ENCODE measurements at places on chromosomes 2 and 18. TPM values are rescaled to one million over a fixed set of nuclear protein-coding genes. Genes with fewer than 3 reads are reported as not detected.

Gene TRIB2
- 69.8 TPM for polyA plus RNA-seq

Gene NOL4
- 0.11 TPM for polyA plus RNA-seq

Gene C2orf80
- polyA plus RNA-seq: 0.07 TPM

Gene EML6
- 3.4 TPM for polyA plus RNA-seq

Gene GALNT3
- 18.9 TPM for polyA plus RNA-seq

Gene WNT10A
- 1.5 TPM for polyA plus RNA-seq

Gene POTEI
- 0.14 TPM for polyA plus RNA-seq

Gene EFHD1
- 14.1 TPM for polyA plus RNA-seq

Gene ELOA2
- not detected for polyA plus RNA-seq

Gene CCL20
- 15.0 TPM for polyA plus RNA-seq

Gene ST8SIA5
- 0.23 TPM for polyA plus RNA-seq

Gene ACVR1
- polyA plus RNA-seq: 8.0 TPM

Gene FSIP2
- polyA plus RNA-seq: 1.8 TPM

Gene LONRF2
- polyA plus RNA-seq: 0.62 TPM

Gene DES
- 21.6 TPM for polyA plus RNA-seq

Gene LAMA1
- polyA plus RNA-seq: 2.9 TPM

Gene SYT4
- 0.75 TPM for polyA plus RNA-seq

Gene PLCL1
- polyA plus RNA-seq: 7.8 TPM

Gene RAB27B
- 1.7 TPM for polyA plus RNA-seq

Gene NOP58
- polyA plus RNA-seq: 114 TPM

Gene KCNK3
- polyA plus RNA-seq: 0.71 TPM

Gene PPP4R1
- polyA plus RNA-seq: 26.8 TPM

Gene TANC1
- 13.0 TPM for polyA plus RNA-seq

Gene IER3IP1
- 15.5 TPM for polyA plus RNA-seq

Gene RIOK3
- polyA plus RNA-seq: 81.4 TPM

Gene ITGA6
- 27.3 TPM for polyA plus RNA-seq

Gene EFEMP1
- polyA plus RNA-seq: 24.3 TPM

Gene COL6A3
- polyA plus RNA-seq: 36.2 TPM

Gene PSTPIP2
- polyA plus RNA-seq: 8.1 TPM

Gene C2orf15
- polyA plus RNA-seq: 2.3 TPM

Gene FAHD2A
- polyA plus RNA-seq: 16.9 TPM

Gene MAP3K19
- polyA plus RNA-seq: 0.11 TPM

Gene TUBA4B
- polyA plus RNA-seq: 0.23 TPM

Gene GPC1
- 46.6 TPM for polyA plus RNA-seq

Gene ADCYAP1
- polyA plus RNA-seq: 0.68 TPM

Gene CD207
- 2.6 TPM for polyA plus RNA-seq

Gene HAUS1
- 45.7 TPM for polyA plus RNA-seq

Gene SPHKAP
- polyA plus RNA-seq: 0.55 TPM

Gene FER1L5
- 0.09 TPM for polyA plus RNA-seq

Gene SLC39A10
- polyA plus RNA-seq: 11.4 TPM

Gene C2orf81
- 5.3 TPM for polyA plus RNA-seq

Gene DBI
- polyA plus RNA-seq: 314 TPM

Gene SIX3
- polyA plus RNA-seq: 0.11 TPM

Gene KIAA2012
- polyA plus RNA-seq: 0.05 TPM

Gene BARD1
- polyA plus RNA-seq: 7.2 TPM

Gene PCARE
- polyA plus RNA-seq: 0.02 TPM

Gene DSG2
- polyA plus RNA-seq: 25.7 TPM

Gene CABLES1
- polyA plus RNA-seq: 6.7 TPM

Gene MC4R
- polyA plus RNA-seq: 0.30 TPM

Gene MRPL30
- polyA plus RNA-seq: 27.9 TPM

Gene WDSUB1
- polyA plus RNA-seq: 17.0 TPM

Gene ALPI
- polyA plus RNA-seq: 0.34 TPM

Gene ACTG2
- 45.1 TPM for polyA plus RNA-seq

Gene CAPN14
- polyA plus RNA-seq: 0.62 TPM

Gene DLX1
- polyA plus RNA-seq: 0.23 TPM

Gene LCT
- 0.09 TPM for polyA plus RNA-seq

Gene LAMA3
- 50.1 TPM for polyA plus RNA-seq

Gene INHBB
- 9.0 TPM for polyA plus RNA-seq
